ENCODE measurements at places on chromosomes 1 and 21.

- DNase-seq = no peak
Observed at GRCh38 chr1:192581131-192581927, 5.8 kb downstream of the RGS1 start.

DNA sequence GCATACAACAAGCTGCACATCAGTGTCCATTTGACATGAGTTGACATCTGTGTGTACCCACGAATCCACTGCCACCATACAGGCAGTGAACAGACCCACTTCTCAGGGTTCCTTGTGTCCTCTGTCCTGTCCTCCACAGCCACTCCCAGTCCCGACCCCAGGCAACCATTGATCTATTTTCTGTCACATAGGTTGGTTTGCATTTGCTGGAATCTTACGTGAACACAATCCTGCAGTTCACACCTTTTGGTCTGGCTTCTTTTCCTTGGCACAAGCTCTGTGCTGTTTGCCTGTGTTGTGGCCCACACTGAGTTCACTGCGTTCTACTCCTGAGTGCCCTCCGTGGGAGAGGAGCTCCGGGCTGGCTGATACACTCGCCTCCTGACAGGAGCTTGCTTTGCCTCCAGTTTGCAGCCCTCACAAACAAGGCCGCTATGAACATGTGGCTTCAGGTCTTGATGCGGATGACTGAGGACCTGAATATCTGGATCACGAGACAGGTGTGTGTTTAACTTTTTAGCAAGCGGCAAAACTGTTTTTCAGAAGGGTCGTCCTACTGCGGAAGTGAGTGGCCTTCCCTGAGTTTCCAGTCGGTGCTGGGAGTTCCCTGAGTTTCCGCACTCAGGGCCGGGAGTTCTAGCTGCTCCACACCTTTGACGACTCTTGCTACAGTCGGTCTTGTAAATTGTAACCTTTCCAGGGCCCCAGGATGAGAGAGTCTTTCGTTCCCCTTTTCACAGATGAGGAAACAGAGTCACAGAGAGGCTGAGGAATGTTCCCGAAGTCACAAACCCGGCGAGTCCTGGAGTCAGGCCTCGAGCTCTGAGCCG lies 13.0 kb upstream of the COL18A1 start:
- no peak for DNase-seq

DNA sequence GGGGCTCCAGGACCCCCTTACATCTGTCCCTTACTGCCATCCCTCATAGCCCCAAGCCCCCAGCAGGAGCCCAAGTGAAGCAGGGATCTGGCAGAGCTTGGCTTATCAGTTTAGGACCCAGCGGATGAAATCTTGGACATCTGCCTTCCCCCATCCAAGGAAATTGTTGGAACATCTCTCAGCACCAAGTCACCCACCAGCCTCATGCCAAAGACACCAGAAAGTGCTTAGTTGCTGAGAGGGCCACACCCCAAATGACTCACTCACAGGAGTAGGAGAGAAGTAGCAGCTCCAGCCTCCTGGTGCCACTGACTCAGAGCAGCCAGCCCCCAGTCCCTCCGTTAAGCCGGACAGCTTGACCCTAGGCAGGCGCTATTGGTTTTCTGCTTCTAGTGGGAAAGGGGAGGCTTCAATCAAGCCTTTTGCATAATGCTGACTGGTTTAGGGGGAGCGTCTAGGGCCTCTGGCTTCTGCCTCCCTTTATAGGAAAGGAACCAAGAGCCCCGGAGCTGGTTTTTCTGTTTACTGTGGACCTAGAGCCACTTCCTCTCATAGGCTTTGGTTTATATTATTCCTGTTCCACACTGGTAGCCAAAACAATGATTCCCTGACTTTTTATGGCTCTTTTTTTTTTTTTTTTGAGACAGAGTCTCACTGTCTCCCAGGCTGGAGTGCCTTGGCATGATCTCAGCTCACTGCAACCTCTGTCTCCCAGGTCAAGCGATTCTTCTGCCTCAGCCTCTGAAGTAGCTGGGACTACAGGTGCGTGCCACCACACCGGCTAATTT lies 114.2 kb upstream of the IPO9 start:
- DNase-seq = peak; percentile 28

DNA sequence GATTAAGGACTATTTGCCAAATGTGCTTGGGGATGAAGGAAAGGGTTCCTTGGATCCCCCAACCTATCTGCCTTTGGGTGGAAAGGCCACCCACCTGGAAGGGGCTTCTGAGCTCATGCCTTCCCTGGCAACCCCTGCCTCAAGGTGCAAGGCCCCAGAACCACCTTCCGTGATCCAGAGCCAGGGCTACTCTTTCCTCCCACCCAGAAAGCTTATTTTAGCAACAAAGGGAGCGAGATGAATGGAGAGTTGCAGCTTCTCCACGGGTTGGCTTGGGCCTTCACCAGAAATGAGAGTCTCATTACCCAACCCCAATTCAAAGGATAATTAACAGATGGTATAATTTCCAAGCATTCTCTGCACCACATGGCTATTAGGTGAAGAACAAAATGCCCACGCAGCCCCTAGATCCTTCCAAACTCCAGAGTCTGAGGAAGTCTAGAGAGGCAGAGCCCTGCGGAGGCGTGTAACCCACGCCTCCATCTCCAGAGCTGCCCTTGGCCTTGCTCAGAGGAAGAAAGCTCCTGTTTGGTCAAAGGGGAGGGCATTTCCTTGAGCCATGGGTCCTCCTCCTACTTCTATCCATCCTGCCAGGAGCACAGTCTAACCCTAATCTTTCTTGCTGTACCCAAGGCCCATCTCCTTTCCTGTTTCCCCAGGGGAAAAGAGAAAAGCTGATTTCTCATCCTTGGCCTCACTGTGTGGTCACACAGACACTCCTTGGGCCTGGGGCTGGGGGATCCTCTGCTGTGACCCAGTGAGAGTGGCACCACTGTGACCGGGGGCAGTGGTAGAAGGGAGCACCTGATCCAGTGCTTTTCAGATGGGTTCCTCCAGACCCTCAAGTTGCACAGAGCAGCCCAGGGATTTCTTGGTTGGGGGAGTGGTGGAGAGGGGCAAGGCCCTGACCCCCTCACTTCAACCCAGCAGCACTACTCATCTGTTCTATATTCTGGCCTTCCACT lies 1.7 kb upstream of the CELSR2 start:
- DNase-seq = no peak

- peak; percentile 12 for DNase-seq
Observed at GRCh38 chr1:197519741-197520334, 251.8 kb downstream of the CRB1 start.

DNA sequence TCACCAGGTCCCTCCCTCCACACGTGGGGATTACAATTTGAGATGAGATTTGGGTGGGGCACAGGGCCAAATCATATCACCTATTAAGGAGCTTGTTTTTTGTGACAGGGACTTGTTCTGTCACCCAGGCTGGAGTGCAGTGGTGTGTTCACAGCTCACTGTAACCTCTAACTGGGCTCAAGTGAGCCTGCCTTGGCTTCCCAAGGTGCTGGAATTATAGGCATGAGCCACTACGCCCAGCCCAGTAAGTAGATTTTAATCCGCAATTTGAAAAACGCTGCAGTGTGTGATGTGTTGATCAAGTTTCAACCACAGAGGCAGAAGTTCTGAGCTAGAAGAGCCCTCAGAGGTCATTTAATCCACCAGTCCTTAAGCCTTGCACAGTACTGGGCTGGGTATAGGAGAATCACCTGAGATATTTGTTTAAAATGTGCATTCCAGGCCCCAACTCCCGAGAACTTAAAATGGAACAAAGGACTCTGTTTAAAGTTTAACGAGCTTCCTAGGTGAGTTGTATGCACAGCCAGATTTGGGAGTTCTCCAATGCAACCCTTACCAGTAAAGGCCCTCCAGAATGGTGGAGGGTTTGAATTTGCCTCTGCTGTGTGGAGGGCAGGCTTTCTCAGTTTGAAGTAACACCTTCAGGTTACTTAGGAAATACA lies 13.4 kb downstream of the RPL11 start:
- no peak for DNase-seq

GRCh38 chr1:210445931-210446330 lies 117.2 kb downstream of the HHAT start:
- DNase-seq = no peak

GRCh38 chr1:45326627-45327623 lies at the start of gene HPDL:
Gene HPDL, plus strand, starts transcription at chr1:45326895. Its CDS starts 254 bp downstream, at chr1:45327149.
- peak; percentile 59 for DNase-seq

- no peak for DNase-seq
Observed at GRCh38 chr1:31529999-31530684, 46.2 kb upstream of the TINAGL1 start.

- DNase-seq = no peak
Observed at GRCh38 chr1:37865348-37866120, 6.1 kb upstream of the MTF1 start.

- no peak for DNase-seq
Observed at GRCh38 chr1:160740133-160740688, 1.2 kb downstream of the SLAMF7 start.

DNA sequence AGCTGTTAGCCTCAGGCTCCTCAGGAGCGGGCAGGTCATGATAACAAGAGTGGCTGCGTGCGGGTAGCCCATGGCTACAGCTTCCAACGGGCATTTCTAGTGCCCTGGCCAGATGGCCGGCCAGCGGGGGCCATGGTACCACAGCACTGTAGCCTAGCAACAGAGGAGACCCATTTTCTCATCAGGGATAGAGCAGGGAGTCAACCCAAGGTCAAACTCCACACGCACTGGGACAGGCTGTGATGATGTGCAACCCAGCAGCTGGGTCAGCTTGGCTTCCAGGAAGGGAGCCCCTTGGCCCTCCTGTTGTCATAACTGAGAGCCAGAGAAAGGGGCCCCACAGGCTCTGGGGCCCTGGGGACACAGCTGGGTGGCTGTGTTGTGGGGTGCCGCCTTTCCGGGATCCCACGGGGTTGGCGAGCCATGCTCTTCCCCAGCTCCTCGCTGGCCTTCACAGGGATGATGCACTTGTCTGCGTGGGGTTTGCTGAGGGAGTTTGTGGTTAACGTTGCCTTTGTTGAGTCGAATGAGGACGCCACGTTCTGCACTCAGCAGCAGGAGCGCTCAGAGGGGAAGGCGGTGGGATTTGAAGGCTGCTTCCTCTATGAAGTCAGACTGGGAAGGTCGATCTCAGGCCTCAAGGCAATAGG lies 46.3 kb downstream of the COL18A1 start:
- no peak for DNase-seq

DNA sequence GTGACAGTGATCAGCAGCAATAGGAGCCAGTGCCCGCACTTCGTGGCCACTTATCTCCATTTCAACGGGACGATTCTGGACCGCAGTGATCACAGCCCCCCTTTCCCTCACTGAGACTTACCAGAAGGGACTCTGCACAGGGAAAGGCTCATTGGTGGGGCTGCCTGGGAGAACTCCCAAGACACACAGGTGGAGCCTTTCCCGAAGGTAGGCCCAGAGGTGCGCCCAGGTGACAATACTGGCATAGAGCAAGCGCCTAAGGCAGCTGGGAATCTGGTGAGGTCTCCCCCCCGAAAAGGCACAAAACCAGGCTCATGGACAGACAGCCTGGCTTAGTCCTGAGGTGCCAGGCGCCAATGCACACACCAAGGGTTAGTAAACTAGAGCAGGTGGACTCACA lies 318.9 kb downstream of the AJAP1 start:
- no peak for DNase-seq

GRCh38 chr1:30609999-30610345 lies 113.4 kb downstream of the MATN1 start:
- no peak for DNase-seq
